Stimulated activated memory B cell treated with anti-CD40 and anti-IgM and Interleukin-4, amounts not matched to agents 10 μg/mL and 1 μg/mL and 100 μg/mL, for 72 hours (primary cell): ENCODE measurements at places on chromosomes 7 and 10.

DNA sequence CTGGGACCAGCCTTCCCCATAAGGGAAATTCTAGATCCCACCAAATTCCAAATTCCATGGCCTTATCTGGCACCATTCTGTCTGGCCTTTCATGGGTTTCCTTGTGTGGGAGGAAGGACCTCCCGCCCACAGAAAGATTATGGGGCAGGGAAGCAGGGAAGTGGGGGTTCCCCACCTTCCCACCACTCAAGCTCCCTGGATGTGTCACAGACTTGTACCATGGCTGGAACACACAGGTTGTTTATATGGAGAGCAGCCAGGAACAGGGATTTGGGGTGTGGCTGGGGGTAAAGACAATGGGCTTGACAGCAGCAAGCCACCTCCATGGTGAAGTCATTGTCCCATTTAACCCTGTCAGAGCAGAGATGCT, 18.3 kb downstream of the UNC5B start:
- no peak for ATAC-seq

DNA sequence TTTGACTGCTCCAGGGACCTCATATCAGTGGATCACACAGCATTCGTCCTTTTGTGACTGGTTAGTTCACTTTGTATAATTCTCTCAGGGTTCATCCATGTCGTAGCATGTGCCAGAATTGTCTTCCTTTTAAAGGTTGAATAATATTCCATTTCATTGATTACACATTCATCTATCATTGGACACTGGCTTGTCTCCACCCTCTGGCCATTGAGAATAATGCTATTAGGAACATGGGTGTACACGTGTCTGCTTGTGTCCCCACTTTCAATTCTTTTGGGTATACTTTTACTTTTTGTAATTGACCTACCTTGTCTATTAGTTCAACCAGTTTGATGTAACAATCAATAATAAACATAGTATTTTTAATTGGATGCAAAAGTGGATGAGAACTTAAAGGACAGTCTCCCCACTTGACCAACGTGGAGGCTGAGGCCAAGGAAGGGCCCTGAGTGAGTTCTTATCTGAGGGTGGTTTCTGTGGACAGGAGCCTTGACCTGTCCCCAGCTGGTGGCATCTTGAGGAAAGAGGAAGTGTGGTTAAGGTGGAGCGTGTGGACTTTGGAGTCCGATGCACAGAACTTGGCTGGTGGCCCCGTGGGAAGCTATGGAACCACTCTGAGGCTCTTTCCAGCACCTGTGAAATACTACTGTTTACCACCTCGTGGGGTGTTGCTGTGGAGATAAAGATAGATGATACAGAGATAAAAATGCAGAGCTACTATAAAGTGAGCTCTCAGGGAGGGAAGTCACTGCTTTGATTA, 16.6 kb downstream of the WDFY4 start:
- no peak for ATAC-seq

GRCh38 chr10:70117646-70118045, 15.0 kb downstream of the AIFM2 start:
- peak; percentile 19 for ATAC-seq

- no peak for ATAC-seq
Observed at GRCh38 chr7:21603462-21603861, 60.6 kb downstream of the DNAH11 start.

- ATAC-seq: no peak
Observed at GRCh38 chr7:136251826-136252225, 274.7 kb upstream of the MTPN start.

GRCh38 chr7:5685205-5685604, 96.3 kb downstream of the RNF216 start:
- no peak for ATAC-seq

DNA sequence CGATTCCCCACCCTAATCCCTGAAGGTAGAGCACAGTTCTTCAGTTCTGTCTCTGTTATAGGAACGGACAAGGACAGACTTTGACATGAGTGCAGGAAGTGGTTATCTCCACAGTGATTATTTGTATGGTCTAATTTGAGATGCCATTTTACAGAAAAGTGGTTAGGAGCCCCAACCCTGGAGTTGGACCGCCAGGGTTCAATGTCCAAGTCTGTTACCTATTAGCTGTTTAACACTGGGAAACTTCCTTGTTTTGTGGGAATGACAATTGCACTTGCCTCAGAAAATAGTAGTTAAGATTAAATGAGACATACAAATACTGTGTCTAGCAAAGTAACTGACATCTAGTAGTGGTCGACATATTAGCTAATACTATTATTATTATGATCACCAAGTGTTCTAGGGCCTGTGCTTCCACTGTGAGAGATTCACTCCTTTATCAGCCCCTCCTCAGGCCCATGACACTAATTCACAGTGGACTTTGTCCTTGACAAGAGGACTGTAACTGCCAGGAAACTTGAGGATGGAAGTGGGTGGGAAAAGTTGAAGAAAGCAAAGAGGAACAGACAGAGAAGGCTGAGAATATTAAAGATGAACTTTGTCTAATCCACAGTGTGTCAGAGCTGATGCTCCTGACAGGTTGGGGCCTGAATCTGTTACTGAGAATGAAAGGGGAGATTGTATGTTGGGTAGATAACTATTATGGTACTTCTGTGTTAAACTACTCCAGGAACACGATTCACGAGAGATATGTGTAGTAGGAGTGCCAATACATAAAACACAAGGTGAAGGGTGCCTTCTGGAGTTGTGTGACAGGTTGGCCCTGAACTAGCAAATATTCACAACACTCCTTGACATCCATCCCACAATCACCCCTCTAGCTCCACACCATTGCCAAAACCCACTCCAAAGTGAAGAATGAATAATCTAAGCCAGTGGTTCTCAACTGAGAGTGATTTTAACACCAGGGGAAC, 66.4 kb downstream of the TAC1 start:
- ATAC-seq: no peak

GRCh38 chr10:99346247-99346646, 17.1 kb downstream of the CNNM1 start:
- no peak for ATAC-seq

DNA sequence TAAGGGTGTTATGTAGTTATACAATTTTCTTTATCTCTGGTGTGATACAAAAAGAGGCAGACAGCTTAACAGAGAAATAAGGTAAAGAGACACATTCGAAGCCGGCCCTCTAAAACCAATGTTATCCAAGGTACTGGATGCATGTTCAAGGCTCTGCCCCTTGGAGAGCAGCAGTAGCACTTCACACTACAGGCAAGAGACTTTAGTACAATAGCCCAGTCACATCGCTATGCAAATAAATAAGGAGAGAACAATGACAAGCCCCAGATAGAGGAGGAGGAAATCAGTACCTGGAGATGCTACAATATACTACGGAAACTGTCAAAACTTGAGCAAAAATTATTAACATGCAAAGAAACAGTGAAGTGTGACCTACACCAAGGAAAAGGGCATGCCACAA, 111.1 kb downstream of the ITGB1 start:
- no peak for ATAC-seq

GRCh38 chr7:130904031-130904757, 170.2 kb upstream of the KLF14 start:
- no peak for ATAC-seq
